A549 treated with DMSO at 1 μM for 4 hours (cell line): ENCODE measurements at places on chromosomes 1 and 21. TPM values are rescaled to one million over a fixed set of nuclear protein-coding genes. Genes with fewer than 3 reads are reported as not detected.

Gene PEF1
- total RNA-seq = 42.3 to 48.6 TPM (median 47.8 TPM) in 5 replicates

Gene MOB3C
- total RNA-seq = 4.1 to 5.1 TPM (median 4.5 TPM) in 5 replicates

Gene ITGB2
- 0.80 to 1.0 TPM (median 0.88 TPM) in 5 replicates for total RNA-seq

Gene GPATCH3
- 9.2 to 11.7 TPM (median 9.5 TPM) in 5 replicates for total RNA-seq

Gene ODF2L
- 8.2 to 13.1 TPM (median 9.0 TPM) in 5 replicates for total RNA-seq

Gene KRTAP19-3
- not detected in 5 replicates for total RNA-seq

Gene COL9A2
- total RNA-seq = 0.14 to 0.49 TPM (median 0.19 TPM) in 5 replicates

Gene BOLA1
- total RNA-seq = 14.1 to 26.8 TPM (median 24.1 TPM) in 5 replicates

Gene LRRC3
- 1.3 to 1.9 TPM (median 1.5 TPM) in 5 replicates for total RNA-seq

Gene UBASH3A
- total RNA-seq = 0.16 to 0.34 TPM (median 0.24 TPM) in 4 of 5 replicates, not detected in the other
